ENCODE measurements at places on chromosomes 11 and 22.
A peak's percentile ranks its signal among the peaks of the same experiment; 100 is the strongest.

DNA sequence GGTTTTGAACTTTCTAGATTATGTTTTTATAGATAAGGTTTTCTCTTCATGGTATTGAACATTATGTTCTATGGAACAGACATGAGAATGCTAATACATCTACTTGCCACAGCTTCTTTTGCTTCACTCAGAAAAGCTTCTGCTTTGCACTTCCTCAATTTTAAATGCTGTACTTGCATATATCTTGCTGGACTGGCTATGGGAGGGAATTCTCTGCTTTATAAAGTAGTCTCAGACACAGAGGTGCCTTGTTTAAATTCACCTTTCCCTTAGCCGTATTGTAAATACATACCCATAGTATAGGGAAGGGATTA, 173.9 kb downstream of the DDX10 start:
- DNase-seq: no peak

DNA sequence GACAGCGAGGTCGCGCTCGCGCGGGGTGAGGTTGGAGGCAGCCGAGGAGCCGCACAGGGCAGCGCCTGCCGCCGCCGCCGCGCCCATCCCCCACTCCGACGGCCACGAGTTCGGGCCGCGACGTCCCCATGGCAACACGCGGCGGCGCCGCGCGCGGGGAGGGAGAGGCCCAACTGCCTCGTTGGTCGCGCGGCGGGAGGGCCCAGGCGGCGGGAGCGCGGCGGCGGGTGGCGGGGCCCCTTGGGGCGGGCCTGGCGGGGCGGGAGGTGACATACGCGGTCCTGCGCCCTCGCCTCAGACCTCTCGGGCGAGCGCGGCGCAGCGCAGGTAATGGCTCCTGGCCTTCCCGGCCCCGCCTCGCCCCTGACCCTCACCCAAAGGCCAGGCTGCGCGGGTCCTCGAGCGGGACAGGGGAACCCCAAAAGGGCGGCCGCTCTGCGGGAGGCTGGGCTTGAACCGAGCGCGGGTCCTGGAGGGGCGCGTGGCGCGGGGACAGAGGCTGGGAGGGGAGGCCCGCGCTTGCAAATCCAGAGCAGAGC, at the start of gene DEUP1:
Gene DEUP1 (plus strand): TSS at position 297 of the 539 bp plus-strand sequence. CDS start 1,518 bp downstream, outside the sequence.
- DNase-seq: no peak

DNA sequence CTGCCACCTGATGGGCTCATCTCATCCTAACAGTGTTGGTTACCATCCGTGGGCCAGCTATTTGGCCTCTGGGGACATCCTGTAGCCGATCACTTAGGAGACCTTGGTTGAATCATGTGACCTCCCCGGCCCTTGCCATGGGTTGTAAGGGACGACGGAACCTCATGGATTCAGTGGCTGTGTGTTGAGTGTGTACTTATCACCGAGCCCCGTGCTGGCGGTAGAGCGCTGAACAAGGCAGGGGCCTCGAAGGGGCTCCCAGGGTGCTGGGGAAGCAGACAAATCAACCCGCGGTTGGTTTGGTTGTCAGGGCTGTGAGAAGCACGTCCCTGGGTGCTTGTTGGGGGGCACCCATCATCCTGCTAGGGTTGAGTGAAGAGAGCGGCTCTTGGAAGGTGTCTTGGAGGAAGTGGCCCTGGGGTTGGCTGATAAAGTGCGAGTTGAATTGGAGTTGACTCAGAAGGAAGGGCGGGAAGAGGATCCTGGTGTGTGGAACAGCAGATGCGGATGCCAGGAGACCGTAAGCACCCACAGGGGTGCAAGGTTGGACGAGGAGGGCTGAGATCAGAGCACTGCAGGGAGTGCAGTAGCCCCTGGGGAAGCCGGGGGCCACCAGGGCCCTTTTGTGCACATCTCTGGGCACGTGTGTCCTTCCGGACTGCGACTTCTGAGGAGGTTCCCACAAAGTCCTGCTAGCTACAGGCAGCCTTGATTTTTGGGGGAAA, 53.6 kb downstream of the MPPED1 start:
- DNase-seq: no peak

- no peak for DNase-seq
Observed at GRCh38 chr11:70692131-70692530, 293.8 kb downstream of the CTTN start.

DNA sequence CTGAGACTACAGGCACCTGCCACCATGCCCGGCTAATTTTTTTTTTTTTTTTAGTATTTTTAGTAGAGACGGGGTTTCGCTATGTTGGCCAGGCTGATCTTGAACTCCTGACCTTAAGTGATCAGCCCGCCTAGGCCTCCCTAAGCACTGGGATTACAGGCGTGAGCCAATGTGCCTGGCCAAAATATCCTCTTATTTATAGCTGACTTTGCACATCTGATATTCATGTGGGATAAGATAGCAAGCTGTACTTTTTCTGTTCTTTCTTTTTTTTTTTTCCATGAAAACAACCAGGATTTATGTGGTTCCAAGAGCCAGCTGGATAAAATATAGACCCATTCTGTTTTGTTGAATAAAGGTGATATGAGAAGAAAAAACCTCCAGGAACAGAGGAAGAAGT, 12.1 kb upstream of the XBP1 start:
- no peak for DNase-seq

GRCh38 chr11:12677131-12677530, 2.9 kb downstream of the TEAD1 start:
- DNase-seq: no peak

- DNase-seq: no peak
Observed at GRCh38 chr11:3096909-3097530, 39.8 kb upstream of the CARS1 start.

DNA sequence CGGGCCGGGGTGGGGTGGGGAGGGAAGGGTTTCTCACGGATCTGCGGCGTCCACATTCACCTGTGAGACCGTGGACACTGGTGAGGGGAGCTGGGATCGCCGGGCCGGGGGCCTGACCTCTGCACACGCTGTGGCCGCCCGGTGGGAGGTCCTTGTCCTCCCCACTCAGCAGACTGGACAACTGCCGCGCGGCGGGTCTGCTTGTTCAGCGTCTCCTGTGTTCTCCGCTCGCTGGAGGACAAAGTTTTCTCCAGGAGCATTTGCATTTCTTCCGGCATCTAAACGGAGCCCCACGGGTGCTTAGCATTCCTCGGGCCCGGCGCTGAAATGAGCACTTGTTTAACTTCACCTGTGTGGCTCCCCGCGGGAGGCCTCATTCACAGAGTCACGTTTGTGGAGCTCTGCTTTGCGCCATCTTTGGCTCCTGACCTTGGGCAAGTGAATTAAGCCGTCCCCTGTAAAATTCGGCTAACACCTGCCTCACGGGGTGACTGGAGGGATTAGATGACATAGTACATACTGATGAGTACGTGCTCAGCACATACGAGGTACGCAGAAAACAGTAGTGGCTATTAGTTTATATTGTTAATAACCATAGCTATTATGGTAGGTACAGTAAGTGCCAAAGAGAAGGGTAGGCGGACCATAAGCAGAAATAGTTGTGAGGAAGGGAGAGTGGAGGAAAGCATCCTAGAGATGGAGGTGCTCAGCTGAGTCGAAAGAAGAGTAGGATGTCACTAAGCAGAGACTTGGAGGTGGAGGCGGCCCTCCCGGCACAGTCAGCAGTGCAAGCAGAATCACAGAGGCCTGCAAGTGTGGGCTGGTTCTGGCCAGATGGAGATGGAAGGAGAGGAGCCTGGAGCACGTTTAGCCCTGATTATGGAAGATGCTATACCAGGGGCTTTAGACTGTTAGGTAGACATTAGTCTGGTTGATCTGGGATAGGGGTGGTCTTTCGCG, 885 bp downstream of the TRMU start:
- DNase-seq: no peak

GRCh38 chr22:30411780-30412179, 13.8 kb upstream of the MTFP1 start:
- no peak for DNase-seq

- DNase-seq: no peak
Observed at GRCh38 chr11:61800331-61801281, 7.9 kb downstream of the FEN1 start.

DNA sequence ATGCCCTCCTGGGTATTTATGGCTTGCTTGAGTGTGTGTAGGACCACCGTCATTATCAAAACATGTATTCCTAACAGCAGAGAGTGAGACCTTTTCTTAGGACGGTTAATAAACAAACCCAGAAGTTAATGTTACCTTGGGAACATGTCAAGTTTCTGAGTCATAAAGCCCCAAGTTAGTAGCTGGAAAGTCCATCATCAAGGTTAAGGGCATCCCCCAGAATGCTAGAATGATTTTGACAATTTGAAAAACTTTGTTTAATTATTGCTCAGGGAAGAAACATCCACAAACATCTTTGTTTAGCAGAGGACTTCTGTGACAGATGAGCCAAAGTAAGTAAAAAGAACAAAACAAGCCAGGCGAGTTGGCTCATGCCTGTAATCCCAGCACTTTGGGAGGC, 20.0 kb downstream of the CAVIN3 start:
- no peak for DNase-seq

DNA sequence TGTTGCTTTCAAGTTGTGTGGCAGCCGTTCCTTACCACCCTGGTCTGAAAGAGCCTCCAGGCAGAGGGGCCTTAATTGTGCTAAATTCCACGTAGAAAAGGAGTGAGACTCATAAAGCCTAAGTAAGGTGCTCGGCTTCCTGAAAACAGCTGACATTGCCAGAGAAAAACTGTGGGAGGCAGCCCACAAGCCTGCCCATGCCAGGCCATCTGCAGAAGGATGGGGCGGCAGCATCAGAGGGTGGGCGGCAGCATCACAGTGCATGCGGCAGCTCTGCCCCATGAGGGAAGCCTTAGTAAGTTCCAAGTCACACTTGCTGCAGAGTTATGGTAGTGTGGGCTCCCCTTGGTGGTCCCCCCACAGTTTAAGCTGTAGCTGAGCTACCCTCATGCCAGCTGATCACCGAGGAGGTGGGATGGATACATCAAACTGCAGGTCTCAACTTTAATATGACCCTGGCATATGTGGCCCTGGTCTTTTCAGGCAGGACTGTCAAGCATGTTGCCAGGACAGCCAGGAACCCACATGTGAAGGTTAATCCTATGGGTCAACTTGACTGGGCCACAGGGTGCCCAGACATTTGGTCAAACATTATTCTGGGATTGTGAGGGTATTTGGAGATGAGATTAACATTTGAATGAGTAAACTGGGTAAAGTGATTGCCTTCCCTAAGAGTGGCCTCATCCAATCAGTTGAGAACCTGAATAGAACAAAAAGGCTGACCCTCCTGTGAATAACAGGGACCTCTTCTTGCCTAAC, 3.1 kb upstream of the EIF3F start:
- no peak for DNase-seq

- DNase-seq: peak; percentile 11
Observed at GRCh38 chr11:79100093-79100910, 340.5 kb downstream of the TENM4 start.

- no peak for DNase-seq
Observed at GRCh38 chr11:12142176-12142575, 31.8 kb downstream of the MICAL2 start.

All from HS-5 (cell line).